ENCODE measurements at places on chromosomes 5 and 9.
A peak's percentile ranks its signal among the peaks of the same experiment; 100 is the strongest.

GRCh38 chr9:109794361-109795012 lies 14.5 kb downstream of the PALM2AKAP2 start:
- no peak for DNase-seq

GRCh38 chr5:110809006-110809405 lies 70.2 kb downstream of the SLC25A46 start:
- no peak for DNase-seq

GRCh38 chr9:79123415-79123814 lies 448.4 kb upstream of the TLE4 start:
- no peak for DNase-seq

DNA sequence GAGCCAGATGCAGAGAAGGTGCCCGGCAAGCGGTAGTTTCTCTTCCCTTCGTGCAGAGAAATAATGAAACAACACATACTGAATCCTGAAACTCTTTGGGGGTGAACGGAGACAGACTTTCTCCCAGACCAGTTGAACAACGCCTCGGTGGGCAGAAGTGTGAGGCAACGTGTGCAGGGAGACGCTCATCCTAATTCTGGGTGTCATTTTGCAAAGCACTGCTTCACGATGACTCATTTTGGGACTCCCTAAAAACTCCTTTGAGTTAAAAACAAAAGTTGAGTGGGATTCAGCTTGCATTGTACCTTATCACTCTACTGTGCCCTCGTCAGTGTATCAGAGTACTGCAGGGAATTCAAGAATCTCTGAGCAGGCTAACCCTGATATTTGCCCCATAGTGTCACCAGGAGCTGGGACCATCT lies 3.5 kb upstream of the NEK6 start:
- no peak for DNase-seq

DNA sequence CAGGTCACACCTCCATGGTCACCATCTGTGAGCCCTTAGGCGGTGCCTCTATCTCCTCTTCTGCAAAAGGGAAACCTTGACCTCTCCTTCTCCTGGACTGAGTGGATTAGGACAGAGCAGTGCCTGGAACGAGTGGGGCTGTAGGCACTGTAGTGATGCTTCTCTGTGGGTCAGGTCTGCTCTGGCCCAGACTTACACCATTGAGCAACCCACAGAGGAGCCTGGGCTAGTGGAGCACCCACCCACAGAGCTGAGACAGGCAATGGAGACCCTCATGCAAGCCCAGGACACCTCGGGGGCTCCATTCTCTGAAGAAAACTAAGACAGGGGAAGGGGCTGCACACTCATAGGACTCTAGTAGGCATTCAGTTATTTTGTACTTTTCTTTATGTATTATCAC lies 400.6 kb downstream of the GADD45G start:
- DNase-seq, result no peak

DNA sequence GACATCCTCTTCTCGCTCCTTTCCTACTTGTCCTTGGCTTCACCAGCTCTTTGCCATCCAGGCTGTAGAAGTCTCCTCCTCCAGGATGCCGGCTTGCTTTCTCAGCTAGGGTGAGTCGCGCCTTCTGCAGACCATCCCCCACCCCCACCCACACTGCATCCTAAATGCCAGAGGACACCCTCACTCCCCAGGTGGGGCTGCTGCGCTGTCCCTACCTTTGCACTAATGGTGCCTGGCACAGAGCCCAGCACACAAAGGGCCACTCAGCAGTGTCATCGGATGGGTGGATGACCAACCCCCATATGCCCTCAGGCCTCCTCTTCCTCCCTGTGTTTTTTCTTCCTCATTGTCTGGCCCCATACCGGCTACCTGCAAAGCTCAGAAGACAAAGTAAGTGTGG lies 14.8 kb downstream of the IL9 start:
- DNase-seq, result no peak

DNA sequence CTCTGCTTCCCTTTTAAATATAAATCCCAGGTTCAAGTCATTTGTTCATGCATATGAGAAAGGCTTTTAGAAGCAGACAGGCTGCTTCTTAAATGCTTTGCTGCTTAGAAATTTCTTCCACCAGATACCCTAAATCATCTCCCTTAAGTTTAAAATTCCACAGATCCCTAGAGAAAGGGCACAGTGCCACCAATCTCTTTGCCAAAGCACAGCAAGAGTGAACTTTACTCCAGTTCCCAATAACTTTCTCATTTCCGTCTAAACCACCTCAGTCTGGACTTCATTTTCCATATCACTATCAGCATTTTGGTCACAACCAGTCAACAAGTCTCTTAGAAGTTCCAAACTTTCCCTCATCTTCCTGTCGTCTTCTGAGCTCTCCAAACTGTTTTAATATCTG lies 679.8 kb upstream of the FTMT start:
- no peak for DNase-seq

- no peak for DNase-seq
Measured at GRCh38 chr9:91162784-91163443, 198.8 kb downstream of the AUH start.

GRCh38 chr5:141870871-141871270 lies 7.3 kb downstream of the PCDH1 start:
- DNase-seq, result no peak

GRCh38 chr5:16467363-16468219 lies 2.0 kb upstream of the ZNF622 start:
- no peak for DNase-seq

DNA sequence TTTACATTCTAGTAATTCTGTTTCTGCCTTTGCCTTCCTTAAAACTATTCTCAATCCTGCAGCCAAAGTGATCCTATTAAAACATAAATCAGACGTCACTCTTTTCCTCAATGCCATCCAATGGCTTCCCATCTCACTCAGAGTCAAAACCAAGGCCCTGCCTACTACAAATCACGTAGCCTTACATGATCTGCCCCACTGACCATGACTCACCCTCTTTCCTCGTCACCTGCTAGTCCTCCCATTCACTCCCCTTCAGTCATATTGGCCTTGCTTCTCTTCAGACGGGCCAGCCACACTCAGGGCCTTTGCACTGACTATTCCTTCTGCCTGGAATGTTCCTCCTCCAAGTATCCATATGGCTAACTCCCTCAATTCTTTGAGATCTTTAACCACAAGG lies 39.0 kb upstream of the DMXL1 start:
- peak; percentile 4 for DNase-seq

- no peak for DNase-seq
Measured at GRCh38 chr5:77882670-77883257, 106.6 kb upstream of the TBCA start.

- DNase-seq, result peak; percentile 74
Measured at GRCh38 chr5:170278611-170279458, 18.7 kb downstream of the LCP2 start.

GRCh38 chr5:95935553-95936100 lies 26.0 kb downstream of the ELL2 start:
- no peak for DNase-seq

- no peak for DNase-seq
Measured at GRCh38 chr5:177957241-177957640, 38.8 kb downstream of the PROP1 start.

DNA sequence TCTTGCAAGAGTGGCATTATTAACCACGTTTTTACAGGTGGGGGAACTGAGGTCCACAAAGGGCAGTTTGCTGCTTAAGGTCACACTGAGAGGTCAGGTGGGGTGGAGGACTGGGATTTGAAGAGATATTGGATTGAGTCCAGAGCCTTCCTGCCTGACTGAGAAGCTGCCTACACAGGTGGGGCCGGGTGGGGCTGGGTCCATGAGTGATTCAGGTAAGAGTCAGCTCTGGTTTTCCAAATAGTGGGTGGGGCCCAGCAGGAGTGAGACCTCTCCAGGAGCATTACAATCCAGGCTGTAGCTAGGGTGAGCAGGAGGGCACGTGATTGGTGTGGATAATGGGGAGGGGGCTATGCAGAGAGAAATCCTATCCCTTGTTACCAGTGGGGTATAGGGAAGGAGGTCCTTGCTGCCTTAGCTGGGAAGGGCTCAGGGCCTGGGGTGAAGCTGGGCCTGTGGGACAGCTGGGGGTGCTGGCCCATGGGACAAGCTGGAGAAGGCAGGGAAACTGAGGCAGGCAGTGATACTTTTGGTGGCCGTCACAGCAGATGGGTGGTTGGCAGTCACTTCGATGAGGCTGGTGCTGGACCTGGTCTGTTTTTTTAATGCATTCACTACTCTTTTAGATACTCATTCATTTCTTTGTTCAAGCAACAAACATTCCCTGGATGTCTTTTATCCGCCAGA lies 2.9 kb upstream of the PTGS1 start:
- DNase-seq, result no peak

GRCh38 chr9:16001856-16002255 lies 449.0 kb downstream of the CCDC171 start:
- no peak for DNase-seq

DNA sequence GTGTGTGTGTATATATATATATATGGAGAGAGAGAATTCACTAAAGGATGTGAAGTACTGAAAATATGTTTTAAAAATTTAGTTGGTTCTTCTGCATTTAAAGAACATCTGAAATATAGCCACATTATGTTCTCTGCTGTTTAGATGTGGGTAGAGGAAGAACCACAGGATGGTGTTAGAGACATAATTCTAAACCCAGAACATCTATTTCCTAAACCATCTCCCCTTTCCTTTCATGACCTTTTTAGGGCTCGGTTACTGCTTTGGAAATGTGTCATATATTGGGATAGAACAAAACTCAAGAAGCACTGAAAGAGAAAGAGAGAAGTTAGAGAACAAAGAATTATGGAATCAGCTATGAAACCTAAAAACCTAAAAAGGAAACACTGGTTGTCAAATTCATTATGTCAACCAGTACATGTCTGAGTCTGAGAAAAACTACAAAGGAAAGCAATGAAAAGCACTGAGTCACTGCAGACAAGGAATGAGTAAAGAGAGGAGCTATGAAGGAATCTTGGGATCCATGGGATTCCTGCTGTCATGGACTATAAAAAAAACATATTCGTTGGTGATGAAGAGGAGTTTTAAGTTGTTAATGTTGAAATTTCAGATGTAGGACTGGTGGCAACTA lies 28.4 kb downstream of the SLC12A2 start:
- DNase-seq, result no peak

GRCh38 chr9:14156046-14156445 lies 157.9 kb downstream of the NFIB start:
- DNase-seq, result no peak

DNA sequence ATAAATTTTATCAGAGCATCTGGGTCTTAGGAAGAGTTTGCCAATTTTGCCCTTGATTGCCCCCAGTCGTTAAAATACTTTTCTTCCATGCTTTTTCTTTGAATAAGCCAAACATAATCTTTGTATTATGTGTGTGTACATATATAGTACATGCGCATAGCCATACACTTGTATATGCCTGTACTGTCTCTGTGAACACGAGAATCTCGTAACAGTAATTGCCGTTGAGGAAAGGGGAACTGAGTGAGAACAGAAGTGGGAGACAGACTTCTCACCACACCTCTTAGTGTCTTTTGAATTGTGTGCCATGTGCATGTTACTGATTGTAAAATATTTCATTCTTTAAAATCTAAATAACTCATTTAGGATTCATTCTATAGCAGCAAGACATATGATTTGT lies 79.6 kb upstream of the GRHPR start:
- DNase-seq, result no peak

- DNase-seq, result no peak
Measured at GRCh38 chr9:5773324-5773999, 59.5 kb downstream of the ERMP1 start.

DNA sequence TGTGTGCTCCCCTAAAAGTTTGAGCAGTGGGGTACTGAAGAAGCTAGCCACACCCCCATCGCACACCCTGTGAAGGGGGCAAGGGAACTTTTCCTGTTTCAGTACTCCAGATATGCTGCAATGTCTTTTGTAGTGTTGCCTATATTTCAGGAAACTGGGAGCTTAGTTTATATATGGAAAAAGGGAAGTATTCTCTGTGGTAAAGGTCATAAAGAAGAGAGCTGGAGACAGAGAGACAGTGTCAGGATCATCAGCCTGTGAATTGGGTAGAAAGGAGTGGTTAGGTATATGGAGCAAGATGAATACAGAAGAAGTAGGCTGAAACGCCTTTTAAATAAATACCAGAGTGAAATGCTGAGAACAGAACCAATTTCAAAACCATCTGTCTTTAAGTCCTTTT lies 82.2 kb upstream of the C9orf72 start:
- no peak for DNase-seq

- DNase-seq, result no peak
Measured at GRCh38 chr9:72168075-72168474, 18.8 kb downstream of the GDA start.

DNA sequence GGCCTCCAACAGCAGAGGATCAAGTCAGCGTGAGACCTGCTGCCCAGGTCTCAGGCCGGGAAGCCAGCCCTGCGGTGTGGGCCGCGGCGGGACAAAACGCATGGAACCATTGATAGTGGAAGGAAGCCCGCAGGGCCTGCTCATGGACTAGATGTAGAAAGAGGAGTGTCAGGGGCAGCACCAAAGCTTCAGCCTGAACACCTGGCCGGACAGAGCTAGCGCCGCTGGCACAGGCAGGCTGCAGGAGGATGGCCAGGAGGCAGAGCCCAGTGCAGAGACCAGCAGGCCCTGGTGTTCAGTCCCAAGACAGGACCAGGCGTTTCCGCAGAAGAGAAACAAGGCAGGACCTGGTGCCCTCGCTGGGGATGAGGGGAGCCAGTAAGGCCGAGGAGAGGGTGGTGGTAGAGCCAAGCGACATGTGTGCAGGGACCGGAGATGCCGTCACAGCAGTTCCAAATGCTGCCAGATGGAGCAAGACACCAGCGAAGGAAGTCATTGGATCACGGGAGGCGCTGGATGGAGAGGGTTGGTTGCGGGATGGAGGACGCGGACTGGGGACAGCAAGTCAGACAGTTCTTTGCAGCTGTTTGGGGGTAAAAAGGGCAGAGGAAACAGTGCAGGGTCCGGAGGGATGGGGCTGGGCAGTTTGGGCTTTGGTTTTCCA lies 42.1 kb upstream of the OLFM1 start:
- no peak for DNase-seq

- DNase-seq, result no peak
Measured at GRCh38 chr5:148974642-148975327, 88.1 kb downstream of the SH3TC2 start.

- DNase-seq, result no peak
Measured at GRCh38 chr5:6703806-6704205, 9.4 kb upstream of the TENT4A start.

DNA sequence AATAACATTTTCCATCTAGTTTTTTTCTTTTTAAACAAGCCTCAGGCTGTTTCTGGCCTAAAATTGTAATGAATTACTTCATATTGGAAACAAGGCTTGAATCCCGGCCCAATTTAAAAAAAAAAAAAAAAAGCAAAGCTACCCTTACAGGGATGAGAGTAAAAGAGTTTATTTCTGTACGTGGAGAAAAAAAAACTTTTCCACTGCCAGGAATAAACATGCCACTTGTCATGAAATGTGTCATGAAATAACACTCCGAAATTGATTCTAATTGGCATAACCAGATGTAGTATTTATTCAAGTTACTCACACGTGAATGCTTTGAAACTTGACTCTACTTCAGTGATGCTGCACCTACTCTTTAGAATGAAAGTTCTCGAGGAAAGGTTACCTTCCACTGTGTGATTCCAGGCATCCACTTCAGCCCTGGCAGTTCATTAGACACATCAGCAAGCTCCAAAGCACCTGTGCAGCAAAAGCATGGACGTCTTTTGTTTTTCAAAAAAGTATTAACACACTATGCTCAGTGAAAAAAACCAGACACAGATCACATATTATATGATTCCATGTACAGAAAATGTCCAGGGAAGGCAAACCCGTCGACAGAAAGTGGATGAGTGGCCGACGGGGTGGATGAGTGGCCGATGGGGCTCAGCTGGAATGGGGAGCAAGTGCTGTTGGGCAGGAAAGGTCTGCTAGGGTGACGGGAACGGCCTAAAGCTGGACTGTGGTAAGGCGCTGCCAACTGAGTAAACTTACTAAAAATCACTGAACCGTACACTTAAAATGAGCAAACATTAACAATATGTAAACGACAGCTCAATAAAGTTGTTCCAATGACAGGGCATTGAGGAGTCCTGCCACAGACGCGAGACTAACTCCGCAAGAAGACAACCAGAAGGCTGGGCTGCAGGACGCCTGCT lies 21.2 kb downstream of the NSUN2 start:
- no peak for DNase-seq
